ENCODE measurements at places on chromosomes 16 and 17.

- DNase-seq = no peak
These were observed 2.2 kb upstream of the LIMD2 start for GRCh38 chr17:63701868-63702720.

- no peak for DNase-seq
These were observed 15.4 kb upstream of the GFAP start for GRCh38 chr17:44930667-44931066.

DNA sequence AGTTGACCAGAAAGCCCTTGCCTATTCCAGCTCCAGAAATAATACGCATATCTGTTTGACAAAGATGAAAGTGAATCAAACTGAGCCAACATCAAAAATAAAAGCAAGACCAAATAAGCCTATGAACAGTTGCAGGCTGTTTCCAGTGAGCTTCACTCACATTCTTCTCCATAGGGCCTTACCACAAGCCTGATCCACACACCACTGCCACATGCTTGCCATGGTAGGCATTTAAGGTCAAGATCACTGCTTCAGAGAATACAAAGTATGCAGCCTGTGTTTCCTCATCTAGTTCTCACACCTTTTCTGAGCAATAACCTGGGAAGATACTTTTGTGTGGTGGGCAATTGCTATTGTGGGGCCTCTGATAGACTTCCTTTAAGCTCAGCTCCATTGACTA is 1060.2 kb downstream of the CDH11 start:
- no peak for DNase-seq

DNA sequence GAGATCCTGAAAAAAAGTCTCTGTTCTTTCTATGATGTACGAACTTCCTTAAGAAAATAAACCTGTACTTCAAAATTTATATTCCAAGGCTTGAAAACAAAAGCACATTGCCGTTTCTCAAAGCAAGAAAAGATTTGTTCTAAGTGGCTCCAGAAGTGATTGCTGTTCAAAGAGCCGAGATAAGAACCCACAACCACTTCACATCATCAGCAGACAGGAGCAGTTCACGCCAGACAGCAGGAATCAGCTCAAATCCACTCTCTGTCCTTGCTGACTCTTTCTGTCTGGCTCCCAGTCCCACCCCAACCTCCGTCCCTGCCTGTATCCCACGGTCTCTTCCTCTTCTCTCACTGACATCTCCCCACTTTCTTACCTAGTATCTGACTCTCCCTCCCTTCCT is 85.0 kb upstream of the MYOCD start:
- no peak for DNase-seq

- no peak for DNase-seq
These were observed 80.8 kb downstream of the CNGB1 start for GRCh38 chr16:57889960-57890751.

- DNase-seq = no peak
These were observed 42.6 kb downstream of the RAB11FIP4 start for GRCh38 chr17:31433811-31434726.

DNA sequence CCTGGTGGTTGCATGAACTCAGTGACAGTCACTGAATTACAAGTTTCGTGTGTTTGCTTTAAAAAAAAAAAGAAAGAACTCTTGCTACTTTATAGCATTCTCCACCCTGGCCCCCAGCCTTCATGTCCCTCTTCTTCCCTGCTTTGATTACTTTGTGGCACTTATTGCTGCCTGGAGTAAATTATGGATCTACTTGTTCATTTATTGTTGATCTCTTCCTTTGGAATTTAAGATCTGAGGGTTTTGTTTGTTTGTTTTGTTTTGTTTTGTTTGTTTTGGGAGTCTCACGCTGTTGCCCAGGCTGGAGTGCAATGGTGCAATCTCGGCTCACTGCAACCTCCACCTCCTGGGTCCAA is 126.5 kb downstream of the ABCC6 start:
- DNase-seq = no peak

- no peak for DNase-seq
These were observed 79.9 kb upstream of the CRHR1 start for GRCh38 chr17:45704251-45704650.

GRCh38 chr17:33019161-33019890 is 27.7 kb downstream of the SPACA3 start:
- DNase-seq = no peak

- no peak for DNase-seq
These were observed 405 bp upstream of the ACE start for GRCh38 chr17:63476459-63476853.

DNA sequence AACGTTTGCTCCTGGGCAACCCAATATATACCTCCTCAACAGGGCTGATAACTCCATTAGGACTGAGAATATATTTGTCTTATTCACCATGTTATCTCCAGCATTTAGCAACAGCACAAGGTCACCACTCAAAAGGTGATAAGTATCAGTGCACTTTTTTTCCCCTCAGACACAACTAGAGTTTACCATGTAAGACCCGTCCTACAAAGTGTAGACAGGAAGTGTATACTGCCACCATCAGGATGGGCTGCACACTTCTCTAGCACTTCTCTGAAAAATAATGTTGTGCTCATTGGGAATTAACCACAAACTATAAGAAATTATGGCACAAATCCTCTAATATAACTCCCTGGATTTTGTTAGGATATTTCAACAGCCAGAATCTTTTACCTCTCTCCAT is 5.7 kb upstream of the VAT1L start:
- DNase-seq = no peak

DNA sequence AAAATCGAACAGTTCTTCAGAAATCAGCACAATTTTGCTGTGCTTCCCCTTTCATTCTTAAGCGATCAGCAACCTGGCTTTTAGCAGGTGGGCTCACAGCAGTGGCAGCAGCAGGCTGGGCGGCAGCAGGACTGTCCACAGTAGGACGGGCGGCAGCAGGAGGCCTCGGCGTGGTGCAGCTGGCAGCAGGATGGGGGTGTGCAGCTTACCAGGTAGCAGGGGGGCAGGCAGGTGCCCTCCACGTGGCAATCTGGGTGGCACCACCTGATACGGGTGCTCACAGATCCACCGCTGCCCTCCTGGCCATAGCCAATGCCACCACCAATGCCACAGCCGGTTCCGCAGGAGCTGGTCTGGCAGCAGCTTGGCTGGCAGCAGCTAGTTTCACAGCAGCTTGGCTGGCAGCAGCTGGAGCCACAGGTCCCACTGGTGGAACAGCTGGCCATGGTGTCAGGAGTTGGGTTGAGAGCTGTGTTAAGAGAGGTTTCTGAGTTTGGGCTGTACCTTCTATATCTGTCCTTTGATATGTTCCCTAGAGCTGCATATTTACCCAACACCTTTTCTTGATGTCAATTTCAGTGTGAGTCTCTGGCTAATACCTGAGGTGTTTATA is at the start of gene KRTAP1-4:
TSS of gene KRTAP1-4 (minus strand) at position 563 of the 613 bp plus-strand sequence. CDS start at position 446, 117 bp downstream.
- no peak for DNase-seq

GRCh38 chr16:19805459-19806162 is 79.0 kb downstream of the GPRC5B start:
- DNase-seq = no peak

GRCh38 chr17:29649359-29649758 is 26.6 kb upstream of the CORO6 start:
- DNase-seq = no peak

GRCh38 chr16:11615748-11616447 is 29.2 kb upstream of the LITAF start:
- DNase-seq = no peak

- DNase-seq = no peak
These were observed 95.8 kb downstream of the USP32 start for GRCh38 chr17:60296177-60296576.

- no peak for DNase-seq
These were observed 111.0 kb upstream of the CPHXL start for GRCh38 chr16:75837264-75837663.

DNA sequence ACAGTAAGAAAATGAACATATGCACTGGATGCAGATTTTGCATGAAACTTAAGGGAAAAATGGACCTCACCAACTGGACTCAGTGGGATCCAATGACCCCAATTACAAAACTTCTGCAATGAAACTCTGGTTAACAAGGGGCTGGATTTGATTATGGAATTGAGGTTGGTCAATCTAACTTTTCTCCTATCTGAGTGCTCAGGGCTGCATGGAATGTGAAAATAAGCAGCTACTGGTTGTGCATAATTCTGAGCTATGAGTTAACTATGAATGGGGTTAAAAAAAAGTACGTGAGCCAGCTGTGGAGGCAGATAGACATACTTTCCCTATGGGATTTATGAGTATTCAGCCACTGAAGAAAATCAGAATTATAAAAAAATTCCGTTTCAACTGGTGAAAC is 9.2 kb downstream of the FAM20A start:
- no peak for DNase-seq

GRCh38 chr17:53719229-53719628 is 103.5 kb upstream of the KIF2B start:
- no peak for DNase-seq

GRCh38 chr17:33292201-33292980 is 704 bp downstream of the ASIC2 start:
- no peak for DNase-seq

- no peak for DNase-seq
These were observed 177.1 kb downstream of the MSI2 start for GRCh38 chr17:57433452-57433851.

DNA sequence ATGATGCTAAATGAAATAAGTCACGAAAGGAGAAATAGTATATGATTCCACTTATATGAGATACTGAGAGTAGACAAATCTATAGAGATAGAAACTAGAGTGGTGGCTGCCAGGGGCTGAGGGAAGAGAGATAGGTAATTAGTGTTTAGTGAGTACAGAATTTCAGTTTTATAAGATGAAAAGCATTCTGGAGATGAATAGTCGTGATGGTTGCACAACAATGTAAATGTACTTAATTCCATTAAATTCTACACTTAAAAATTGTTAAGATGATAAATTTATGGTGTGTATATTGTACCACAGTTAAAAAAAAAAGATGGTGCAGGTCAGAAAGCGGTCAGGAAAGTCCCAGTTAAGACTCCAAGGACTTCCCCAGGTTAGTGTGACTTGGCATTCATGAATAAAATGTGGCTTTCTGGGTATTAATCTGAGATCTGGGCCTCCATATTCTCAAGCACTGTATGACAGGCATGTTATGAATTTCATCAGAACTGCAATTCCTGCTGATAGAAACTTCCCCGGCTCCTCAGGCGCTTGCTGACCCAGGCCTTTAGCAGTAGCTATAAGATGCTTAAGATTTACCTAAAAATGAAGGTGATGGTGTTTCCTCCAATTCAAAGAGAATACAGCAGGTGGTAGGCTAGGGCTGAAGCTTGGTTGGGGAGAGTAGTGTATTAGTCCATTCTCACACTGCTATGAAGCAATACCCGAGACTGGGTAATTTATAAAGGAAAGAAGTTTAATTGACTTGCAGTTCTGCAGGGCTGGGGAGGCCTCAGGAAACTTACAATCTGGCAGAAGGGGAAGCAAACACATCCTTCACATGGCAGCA is 115.3 kb upstream of the SOX9 start:
- no peak for DNase-seq

- DNase-seq = no peak
These were observed 81.4 kb downstream of the CNGB1 start for GRCh38 chr16:57889522-57889921.

DNA sequence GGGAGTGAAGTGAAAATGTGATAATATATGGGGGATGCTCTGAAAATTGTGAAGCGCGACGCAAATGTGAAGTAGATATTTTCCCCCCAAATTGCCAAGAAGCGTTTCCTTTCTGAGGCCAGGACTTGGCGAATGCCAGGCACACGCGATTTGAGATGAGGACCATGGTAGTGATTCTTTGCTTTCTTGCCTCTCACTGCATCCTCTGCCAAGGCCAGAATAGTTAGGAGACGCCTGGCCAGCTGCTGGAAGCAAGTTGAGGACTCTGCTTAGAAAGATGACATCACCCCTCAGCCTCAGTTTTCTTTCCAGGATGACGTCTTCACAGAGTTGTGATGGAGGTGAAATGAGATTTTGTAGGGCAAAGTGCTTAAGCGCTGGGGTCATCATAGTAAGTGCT is 25.9 kb downstream of the PIPOX start:
- DNase-seq = no peak

GRCh38 chr16:11229906-11230305 is 26.1 kb downstream of the SOCS1 start:
- DNase-seq = no peak

DNA sequence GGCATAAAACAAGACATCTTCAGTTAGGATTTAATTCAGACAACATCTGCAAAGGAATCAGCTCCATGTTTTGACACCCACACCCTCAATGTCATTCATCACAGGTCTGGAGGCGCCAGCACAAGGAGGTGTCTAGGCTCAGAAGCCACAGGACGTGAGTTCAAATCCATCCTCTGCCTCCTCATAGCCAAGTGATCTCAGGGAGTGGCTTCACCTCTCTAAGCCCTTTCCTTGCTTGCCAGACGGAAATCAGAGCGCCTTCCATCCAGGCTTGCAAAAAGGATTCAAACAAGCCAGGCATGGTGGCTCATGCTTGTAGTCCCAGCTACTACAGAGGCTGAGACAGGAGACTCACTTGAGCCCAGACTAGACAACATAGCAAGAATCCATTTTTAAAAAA is 84.6 kb downstream of the GSG1L start:
- no peak for DNase-seq

- no peak for DNase-seq
These were observed 182.8 kb downstream of the SEC14L1 start for GRCh38 chr17:77323413-77324171.

GRCh38 chr16:4097826-4098240 is 18.4 kb downstream of the ADCY9 start:
- DNase-seq = no peak

DNA sequence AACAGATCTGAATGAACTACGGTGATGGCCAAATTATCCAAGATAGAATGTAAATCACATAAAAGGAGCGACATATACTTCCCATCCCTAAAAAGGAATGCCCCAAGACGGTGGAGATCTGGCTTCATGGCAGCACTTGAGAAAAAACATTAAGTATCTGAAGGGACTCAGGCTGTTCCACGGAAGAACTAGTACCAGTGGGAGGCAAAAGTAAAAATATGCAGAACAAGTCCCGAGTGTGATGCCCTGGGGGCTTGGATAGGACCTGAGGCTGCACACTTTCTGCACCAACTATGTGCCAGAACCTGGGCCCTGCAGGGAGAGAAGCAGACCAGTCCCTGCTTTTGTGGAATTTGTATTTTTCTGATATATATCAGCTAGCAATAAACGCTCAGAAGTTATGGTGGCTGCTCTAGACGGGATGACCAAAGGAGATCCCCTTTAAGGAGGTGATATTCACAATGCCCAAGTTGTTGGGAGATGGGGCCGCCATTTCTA is 539 bp upstream of the CKLF start:
- DNase-seq = no peak

DNA sequence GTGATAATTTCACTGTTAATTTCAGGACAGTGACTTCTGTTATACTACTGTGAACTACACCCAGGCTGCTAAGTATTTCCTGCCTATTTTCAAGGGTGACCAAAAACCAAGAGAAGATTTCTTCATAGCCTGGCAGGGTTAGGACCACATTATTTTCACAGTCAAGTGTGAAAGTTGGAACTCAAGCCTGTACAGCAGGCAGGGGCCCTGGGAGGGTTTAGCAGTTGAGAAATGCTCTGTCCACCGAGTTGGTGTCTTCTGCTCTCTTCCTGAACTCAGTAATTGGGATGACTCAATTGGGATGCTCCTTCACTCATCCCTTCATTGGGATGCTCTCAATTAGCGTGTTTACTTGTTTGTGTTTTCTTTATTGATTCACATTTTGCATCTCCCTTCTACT is 347.3 kb upstream of the CDH11 start:
- no peak for DNase-seq

Data from NCI-H1417 treated with DMSO at 0.1 percent for 48 hours (cell line).